ENCODE measurements at places on chromosomes 6 and 20.
A peak's percentile ranks its signal among the peaks of the same experiment; 100 is the strongest.

- no peak for DNase-seq
Measured at GRCh38 chr6:133587546-133588160, 301.3 kb upstream of the TCF21 start.

DNA sequence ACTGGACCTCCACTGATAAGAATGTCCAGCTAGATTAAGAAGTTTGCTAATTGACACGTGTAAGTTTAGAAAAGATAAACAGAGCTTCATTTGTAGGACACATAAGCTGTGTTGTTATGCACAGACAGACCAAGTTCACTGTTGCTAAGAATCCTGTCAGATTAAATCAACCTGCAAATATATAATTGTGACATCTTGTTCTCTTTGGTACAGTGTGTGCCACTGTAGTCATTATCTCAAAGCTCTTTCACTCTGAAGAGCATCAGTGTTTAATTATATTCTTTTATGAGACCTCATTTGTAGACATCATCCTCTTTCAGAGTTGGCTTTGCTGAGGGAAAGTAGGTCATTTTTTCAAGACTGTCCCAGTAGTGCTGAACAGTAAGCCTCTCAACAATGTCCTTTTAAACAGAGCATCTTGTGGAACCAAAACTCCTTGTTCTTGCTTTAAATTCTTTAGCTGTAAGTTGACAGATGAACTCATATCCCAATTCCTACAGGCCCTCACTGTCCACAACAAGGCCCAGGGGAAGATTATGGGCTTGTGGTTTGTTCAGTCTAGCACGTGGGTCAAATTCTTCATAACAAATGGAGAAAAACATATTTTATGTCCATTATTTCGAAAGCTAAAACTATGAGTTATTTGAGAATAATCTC, 252.4 kb downstream of the HDGFL1 start:
- no peak for DNase-seq

DNA sequence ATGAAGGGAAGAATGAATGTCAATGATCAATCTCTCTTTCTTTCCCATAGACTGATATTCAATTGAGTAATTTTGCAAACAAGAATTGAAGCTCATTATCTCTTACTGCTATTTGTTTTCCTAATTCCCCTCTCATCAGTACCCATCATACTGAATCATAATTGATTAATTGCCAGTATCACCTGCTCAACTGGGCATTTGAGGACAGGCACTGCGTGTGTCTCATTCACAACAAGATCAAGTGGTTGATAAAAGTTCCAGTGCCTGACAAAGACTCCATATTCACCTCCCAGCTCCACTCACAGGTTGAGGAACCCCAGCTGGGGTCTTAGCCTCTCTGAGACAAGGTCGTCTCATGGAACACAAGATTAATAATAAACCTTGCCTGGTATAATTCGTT, 67.7 kb downstream of the BCAS1 start:
- DNase-seq: no peak

DNA sequence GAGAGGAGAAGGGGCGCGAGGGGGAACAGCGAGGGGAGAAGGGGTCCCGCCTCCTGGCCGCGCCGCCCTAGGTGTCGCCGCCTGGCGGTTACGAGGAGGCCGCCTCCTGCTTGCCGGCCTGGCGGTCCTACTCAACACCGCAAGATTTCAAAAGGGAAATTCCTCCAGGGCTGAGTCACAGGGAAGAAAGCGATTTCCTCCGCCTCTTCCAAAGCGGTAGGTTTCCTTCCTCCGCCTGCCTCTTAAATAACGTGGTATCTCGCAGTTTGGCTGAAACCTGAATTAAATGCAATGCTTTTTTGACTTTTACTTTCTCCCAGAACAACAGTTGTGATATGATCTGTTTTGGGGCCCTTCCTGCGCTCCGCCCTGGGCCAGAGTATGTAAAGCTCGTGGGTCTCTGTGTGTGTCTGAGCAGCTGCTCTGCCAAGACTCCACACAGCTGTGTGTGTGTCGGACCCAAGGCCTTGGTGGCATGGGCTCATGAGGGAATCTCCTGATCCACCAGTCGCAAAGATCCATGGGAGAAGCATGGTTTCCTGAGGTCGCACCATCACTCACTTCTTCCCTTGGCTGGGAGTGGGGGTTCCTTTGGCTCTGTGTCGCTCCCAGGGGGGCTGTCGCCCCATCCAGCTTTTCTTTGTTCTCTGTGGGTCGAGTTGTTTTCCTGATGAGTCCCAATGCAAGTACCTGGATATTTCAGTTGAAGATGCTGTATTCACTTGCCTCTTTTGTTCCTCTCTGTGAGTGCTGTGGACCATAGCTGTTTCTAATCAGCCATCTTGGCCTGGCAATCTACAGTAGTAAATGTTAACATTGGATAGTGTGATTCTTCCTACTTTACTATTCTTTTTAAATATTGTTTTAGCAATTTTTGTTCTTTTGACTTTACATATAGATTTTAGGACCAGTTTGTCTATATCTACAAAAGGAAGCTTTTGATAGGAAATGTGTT, 31.6 kb upstream of the NOTCH4 start:
- DNase-seq: peak; percentile 40

Measured in activated naive CD4-positive, alpha-beta T cell (primary cell).